ENCODE measurements at places on chromosomes 4 and X.

GRCh38 chrX:153780678-153781427, at the start of gene SRPK3:
Gene SRPK3, plus strand, starts transcription at chrX:153781041. Its CDS starts 46 bp downstream, at chrX:153781087.
- DNase-seq: no peak

DNA sequence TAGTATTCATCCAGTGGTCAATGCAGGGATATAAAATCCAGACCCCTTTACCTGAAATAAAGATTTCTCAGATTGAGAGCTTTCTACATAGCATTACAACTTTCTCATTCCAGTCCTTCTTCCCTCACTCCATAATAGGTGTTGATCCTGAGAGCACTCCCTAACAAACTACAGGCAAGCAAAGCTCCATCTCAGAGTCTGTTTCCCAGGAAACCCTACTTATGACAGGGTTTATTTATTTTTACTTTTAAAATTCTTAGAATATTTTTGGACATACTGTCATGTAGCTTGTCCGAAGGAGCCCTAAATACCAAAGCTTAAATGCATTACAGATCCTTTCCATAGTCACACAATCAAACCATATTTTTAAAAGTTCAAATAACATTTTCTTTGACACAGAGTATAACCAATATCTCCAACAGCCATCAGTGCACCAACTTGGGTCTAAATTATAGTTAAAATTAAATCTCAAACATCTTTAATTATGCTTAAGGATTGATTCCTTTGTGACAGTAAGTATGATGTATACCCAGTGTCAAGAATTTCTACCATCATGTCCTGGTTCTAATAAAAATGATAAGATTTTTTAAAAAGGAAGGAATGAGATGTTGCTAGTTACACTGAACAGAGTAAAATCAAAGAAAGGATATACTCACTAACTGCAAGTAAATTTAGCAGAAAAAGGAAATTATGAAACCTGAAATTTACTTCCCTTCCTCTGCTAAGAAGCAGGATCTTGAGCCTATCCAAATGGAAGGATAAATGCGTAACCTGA, 580.4 kb upstream of the ADGRL3 start:
- no peak for DNase-seq

DNA sequence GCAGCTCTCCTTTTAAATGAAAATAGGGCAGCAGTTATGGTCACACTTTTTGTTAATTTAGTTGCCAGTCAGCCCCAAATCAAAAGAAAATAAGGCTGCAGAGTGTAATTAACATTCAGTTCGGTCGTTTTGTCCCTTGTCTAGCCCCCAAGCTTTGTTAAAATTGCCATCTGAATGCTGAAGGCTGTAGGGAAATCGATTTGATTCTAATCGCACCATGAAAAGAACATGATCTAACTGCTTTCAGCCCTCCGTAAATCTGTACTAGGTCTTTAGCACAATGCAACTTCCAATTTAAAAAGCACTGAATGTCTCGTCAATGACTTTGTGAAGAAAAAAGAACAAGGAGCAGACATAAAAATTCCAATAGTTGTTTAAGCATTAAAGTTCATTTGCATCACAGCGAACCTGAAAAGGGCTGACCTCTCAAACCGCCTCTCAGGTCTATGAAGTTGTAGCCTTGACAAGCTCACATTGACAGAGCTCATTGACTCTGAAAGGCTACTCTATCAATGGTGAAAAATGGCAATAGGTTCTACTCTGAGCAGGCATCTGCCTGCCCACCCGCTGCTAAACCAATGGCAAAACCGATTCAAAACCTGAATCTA, 48.9 kb downstream of the CHIC2 start:
- no peak for DNase-seq

GRCh38 chr4:87079967-87080366, 140.5 kb downstream of the KLHL8 start:
- no peak for DNase-seq

DNA sequence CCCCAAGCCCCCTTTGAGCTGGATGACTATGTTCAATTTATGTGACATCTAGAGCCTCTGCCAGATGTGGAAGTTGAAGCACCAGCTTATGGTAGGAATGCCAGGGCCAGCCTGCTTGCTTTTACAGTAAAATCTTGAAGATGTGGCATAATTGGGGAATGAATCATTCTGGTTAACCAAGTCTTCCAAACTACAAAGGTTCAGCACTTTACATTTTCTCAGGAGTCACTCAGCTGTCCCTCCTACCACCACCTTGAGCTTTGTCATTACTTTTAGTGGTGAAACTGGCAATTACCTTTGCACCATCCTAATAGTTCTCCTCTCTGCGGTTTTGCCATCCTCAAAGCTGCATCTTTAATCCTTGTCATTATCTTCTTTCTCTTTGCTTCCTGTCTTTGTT, 172.2 kb downstream of the HS6ST2 start:
- DNase-seq: no peak

- no peak for DNase-seq
Measured at GRCh38 chrX:19392703-19393102, 49.0 kb downstream of the PDHA1 start.

GRCh38 chr4:56434599-56435139, 746 bp downstream of the PPAT start:
- peak; percentile 30 for DNase-seq

Data from inflammatory macrophage (primary cell).